ENCODE measurements at places on chromosomes 7 and 10. TPM values are rescaled to one million over a fixed set of nuclear protein-coding genes. Genes with fewer than 3 reads are reported as not detected.

Gene HOXA2
- 1.0 TPM for total RNA-seq

Gene IGFBP1
- 30.8 TPM for total RNA-seq

Gene CARD11
- 1.4 TPM for total RNA-seq

Gene SPDYE1
- not detected for total RNA-seq

Gene TSPAN12
- 0.53 TPM for total RNA-seq

Gene SFTPA1
- total RNA-seq: not detected

Gene FXYD4
- total RNA-seq: not detected

All from A549 treated with CpdA at 1 μM for 4 hours (cell line).